ENCODE measurements at places on chromosomes 16 and 17. TPM values are rescaled to one million over a fixed set of nuclear protein-coding genes. Genes with fewer than 3 reads are reported as not detected.

DNA sequence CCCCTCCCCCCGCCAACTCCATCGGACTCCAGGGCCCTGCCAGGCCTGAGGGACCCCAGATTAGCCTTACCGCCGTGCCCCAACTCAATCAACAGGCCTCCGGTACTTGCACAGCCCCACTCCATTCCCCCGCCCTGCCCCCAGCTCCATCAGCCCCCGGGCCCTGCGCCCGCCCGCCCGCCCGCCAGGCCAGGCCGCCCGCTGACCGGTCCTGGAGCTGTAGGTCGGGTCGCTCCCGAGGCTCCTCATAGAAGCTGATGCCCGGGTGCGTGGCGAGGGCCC lies 308 bp downstream of the GTF3C1 start:
- ATAC-seq, result peak; percentile 56

DNA sequence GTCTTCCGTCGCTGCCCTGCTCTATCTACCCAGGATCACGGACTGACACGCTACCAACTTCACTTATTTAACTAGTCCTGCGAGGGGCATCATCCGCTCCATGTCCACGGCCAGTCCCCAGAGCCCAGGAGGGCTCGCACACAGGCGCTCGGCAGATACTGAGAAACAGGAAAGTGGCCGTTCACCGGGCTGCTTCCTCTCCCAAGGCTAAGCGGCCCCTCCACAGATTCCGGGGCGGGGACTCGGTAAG lies 388 bp downstream of the OXLD1 start:
- ATAC-seq, result no peak

DNA sequence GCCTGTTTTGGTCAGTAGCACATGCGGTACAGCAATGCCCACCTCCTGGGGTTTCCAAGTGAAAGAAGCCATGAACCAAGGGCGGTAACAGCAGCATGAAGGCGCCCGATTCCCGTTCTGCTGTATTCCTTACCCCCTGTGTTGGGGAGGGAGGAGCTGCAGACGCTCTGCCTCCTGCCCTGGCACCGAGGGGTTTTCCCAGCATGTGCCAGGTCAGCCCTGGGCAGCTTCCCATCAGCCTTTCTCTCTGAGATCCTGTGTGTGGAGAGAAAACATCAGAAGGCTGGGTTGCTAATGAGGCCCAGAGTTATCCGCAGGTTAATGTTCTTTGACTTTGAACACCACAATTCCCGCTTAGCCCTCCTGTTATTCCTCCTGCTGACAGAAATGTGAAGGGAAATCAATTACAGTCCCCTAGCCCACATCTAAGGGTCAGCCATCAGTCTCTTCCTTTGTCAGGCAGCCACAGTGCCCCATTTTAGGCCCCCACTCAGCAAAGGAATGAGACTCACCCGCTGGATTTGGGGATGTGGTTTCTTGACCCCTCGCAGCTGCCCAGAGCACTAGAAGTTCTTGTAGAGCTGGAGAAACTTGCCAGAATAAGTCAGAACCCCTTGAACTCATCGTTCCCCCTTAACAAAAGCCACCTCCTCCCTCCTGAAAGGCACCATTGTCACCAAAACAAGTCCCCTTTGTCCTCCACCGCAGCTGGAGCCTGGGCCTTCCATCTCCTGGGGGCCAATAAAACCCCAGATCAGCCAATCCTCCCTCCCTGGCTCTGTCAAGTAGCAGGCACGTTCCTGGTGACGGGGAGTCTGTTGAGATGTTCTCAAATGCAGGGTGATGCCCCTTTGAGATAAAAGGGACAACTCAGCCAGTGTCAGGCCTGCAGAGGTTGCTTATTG lies 168.5 kb downstream of the KATNIP start:
- ATAC-seq, result no peak

GRCh38 chr16:11030990-11031510 lies 86.7 kb downstream of the CLEC16A start:
- no peak for ATAC-seq

CCL7 gene
- not detected for total RNA-seq

GRCh38 chr16:84795329-84796053 lies 24.3 kb upstream of the CRISPLD2 start:
- ATAC-seq, result no peak

CCL8 gene
- not detected for total RNA-seq

HCRT gene
- total RNA-seq, result not detected

RRAD gene
- 2.0 TPM for total RNA-seq

GRCh38 chr17:45302649-45303173 lies 14.1 kb downstream of the MAP3K14 start:
- peak; percentile 29 for ATAC-seq

DNA sequence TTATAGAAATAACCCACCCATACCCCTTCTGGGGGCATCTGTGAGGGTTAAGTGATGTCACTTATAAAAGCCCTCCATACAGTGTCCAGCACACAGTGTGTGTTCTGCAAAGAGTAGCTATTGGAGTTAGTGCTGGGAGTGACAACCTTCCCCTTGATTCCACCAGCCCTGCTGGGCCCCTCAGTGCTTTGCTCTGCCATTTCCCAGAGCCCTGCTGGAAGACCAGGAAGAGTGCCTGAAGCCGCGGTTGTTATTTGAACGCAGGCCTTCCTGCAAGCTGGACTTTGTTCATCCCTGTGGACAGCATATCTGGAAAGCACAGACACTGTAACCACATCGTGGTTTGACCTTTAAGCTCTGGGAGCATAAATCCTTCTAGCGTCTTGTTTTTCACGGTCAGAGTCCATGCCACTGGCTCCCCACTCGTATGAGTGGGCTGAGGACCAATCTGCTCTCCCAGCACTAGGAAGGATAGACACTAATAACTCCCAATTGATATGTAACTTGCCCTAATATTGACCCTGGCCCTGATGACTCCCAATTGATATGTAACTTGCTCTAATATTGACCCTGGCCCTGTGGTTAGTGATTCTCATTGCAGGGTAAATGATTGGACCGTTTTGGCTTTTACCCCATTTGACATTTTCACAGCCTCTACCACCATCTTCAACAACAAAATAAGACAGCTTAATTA lies 297.1 kb upstream of the MAF start:
- no peak for ATAC-seq

PRRT2 gene
- 5.4 TPM for total RNA-seq

NME4 gene
- total RNA-seq, result 76.3 TPM

GRCh38 chr17:36862116-36862920 lies 75.0 kb upstream of the LHX1 start:
- ATAC-seq, result no peak

ATXN1L gene
- 22.7 TPM for total RNA-seq

DNA sequence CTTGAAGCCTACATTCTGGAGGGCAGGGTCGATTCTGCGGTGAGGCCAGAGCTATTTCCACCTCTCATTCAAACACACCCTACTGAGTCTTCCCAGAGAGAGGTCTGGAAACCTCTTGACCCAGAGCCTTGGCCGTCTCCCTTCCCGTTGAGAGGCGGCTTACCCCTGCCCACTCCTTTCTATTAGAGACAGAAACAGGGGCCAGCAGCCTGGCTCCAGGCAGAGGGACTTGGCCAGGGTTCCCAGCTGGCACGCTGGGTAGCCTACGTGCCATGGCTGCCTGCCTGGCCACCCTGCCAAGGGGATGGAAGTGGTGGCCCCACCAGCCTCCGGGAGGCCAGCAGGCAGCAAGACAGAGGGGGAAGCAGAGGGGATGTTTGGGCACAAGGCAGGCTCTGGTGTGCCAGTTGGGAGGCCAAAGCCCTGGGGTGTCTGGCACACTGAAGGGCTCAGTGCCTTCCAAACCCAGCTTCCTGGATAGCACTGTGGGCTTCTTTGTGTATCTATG lies 6.0 kb downstream of the STAC2 start:
- ATAC-seq, result no peak

- ATAC-seq, result no peak
Observed at GRCh38 chr16:55839115-55839514, 6.2 kb upstream of the CES1 start.

FAM234A gene
- total RNA-seq, result 23.1 TPM

GRCh38 chr16:67399749-67400704 lies 6.7 kb upstream of the TPPP3 start:
- no peak for ATAC-seq

- ATAC-seq, result peak; percentile 29
Observed at GRCh38 chr17:39665642-39666224, 584 bp downstream of the TCAP start.

DNA sequence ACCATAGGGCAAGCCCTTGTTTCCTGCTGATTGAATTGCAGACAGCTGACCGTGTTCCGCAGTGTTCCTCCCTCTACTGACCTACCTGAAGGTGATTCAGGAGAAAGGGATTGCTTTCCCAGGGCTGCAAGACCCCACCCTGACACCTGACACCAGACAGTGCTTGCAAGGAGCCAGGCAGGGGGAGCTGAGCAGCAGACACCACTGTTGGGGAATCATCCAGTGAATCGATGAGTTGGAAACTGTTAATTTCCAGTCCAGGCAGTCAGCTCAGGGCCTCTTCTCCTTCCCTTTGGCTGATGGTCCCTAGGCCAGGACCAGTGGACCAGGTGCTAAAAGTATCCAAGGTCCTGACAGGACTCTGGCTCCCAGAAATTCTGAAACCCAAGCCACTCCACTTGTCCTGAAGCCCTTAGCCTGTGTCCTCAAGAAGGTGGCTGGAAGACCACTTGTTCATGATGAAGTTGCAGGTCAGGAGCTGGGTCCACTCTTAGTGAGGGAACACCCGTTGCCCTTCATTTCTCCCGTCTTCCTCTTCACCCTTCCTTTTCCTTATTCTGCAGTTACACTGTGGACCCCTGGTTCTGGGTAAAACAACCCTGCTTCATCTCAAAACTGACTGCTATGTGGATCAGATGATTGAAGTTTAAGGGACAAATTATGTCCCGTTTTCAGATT lies 9.5 kb upstream of the UNK start:
- ATAC-seq, result no peak

DNA sequence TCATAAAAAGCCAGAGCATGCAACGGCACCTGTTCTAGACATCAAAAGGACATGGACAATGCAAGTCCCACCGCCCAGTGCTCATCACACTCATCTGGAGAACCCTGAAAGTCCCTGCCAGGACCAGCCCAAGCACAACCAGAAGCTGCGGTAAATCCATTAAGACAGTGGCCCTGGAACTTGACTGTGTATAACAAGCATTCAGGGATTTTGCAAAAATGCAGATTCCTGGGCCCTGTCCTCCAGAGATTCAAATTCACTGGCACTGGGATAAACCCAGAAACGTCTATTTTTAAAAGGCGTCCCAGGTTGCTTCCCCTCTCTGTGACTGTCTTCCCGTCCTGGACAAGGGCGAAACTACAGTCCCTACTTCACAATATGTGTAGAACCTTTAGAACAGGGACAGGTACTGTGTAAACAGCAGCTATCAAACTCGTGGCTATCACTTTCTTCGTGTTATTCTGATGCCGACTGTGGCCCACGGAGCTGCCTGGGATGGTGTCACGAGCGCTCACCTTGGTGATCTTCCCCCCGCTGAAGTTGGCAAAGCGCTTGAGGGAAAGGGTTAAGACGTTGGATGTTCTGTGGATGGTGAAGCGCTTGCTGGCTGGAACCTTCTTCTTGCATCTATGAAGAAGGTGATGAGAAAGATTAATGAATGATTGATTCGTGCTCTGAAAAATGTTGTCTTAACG lies 22.3 kb downstream of the USP36 start:
- ATAC-seq, result no peak

DNA sequence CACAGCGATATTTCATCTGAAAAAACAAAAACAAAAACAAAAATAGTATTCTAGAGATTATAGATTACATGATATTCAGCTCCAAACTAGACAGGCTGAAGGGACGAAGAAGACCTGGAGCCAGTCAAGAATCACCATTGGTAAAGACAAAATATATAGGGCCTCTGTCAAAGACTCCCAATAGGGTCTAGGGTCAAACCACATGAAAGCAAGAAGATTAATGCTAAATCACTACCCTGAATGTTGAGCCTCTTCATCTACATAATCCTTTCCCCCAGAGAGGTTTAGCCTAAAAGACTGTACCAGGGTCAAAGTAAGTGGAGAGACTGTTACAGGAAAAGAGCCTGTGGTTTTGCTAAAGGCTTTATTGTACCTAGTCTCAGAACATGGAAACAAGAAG lies 10.8 kb upstream of the NME1 start:
- no peak for ATAC-seq

NECAB2 gene
- 2.8 TPM for total RNA-seq

DNA sequence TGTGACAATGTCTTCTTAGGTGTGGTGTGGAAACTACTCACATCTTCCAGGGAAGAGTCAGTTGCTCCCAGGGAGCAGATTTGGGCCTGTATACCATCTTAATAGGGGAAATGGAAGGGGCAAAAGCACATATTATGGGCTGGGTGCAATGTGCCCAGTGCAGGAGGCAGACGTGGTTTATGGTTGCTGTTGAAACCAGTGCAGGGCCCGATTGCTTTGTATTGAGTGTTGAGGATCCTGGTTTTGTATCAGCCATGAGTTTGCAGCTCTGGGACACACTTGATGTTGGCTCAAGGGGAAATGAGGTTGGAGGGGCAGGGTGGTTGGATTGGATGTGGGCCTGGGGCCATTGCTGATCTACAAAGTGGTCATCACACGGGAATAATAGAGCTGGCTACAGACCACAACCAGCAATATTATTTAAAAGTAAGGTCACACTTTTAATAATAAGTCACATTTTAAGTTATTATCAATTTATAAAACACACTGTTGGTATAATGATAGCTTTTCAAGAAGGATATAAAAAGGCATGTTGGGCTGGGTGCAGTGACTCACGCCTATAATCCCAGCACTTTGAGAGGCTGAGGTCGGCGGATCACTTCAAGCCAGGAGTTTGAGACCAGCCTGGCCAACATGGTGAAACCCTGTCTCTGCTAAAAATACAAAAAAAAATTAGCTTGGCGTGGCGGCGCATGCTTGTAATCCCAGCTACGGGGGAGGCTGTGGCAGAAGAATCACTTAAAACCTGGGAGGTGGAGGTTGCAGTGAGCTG lies 302.4 kb downstream of the SEC14L1 start:
- no peak for ATAC-seq

OSBPL7 gene
- total RNA-seq, result 5.0 TPM

EPN3 gene
- total RNA-seq, result not detected

GRCh38 chr16:73025856-73026210 lies 22.1 kb downstream of the ZFHX3 start:
- ATAC-seq, result no peak

KCTD2 gene
- total RNA-seq, result 18.5 TPM

- peak; percentile 40 for ATAC-seq
Observed at GRCh38 chr17:8991514-8992285, 26.2 kb upstream of the PIK3R5 start.

- ATAC-seq, result peak; percentile 79
Observed at GRCh38 chr16:56551796-56552738, 12.8 kb upstream of the MT4 start.

- peak; percentile 94 for ATAC-seq
Observed at GRCh38 chr16:19330841-19331397, 45.4 kb downstream of the CLEC19A start.

DNA sequence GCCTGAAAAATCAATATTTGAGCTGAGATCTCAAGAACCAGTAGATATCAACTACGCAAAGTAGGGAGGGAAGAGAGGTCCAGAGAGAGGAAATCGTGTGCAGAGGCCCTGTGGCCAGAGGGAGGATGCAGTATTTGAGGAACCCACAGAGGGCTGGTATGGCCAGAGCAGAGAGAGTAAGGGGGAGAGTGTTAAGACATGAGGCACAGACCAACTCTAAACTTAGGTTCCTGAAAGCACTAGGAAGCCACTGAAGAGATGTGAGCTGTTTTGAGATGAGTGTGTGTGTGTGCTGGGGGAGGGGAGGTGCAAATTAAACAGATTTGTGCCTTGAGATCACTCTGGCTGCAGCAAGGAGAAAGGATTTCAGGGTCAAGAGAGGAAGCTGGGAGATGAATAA lies 10.9 kb downstream of the SLC13A2 start:
- ATAC-seq, result no peak
